Mesothelial cell of epicardium (in vitro differentiated cells): ENCODE measurements at places on chromosomes 1 and 21.
A peak's percentile ranks its signal among the peaks of the same experiment; 100 is the strongest.

- DNase-seq, result no peak
Measured at GRCh38 chr1:94550800-94551241, 9.3 kb upstream of the F3 start.

DNA sequence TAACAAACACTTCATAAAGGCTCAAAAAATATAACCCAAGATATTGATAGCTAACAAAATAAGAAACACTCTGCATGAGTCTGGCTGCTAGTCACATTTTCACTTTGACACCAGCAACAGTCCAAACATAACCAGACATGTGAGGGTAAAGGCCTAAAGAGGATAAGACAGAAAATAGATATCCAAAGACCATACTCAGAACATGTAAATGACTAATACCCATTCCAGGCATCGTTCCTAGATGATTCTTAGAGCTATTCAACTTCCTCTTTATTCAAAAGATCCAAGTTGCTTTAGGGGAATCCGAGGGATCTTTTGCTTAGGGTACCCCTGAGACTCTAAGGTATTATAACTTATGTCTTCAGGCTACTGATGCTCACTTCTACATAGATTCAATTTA, 5.1 kb downstream of the COL24A1 start:
- DNase-seq, result no peak

DNA sequence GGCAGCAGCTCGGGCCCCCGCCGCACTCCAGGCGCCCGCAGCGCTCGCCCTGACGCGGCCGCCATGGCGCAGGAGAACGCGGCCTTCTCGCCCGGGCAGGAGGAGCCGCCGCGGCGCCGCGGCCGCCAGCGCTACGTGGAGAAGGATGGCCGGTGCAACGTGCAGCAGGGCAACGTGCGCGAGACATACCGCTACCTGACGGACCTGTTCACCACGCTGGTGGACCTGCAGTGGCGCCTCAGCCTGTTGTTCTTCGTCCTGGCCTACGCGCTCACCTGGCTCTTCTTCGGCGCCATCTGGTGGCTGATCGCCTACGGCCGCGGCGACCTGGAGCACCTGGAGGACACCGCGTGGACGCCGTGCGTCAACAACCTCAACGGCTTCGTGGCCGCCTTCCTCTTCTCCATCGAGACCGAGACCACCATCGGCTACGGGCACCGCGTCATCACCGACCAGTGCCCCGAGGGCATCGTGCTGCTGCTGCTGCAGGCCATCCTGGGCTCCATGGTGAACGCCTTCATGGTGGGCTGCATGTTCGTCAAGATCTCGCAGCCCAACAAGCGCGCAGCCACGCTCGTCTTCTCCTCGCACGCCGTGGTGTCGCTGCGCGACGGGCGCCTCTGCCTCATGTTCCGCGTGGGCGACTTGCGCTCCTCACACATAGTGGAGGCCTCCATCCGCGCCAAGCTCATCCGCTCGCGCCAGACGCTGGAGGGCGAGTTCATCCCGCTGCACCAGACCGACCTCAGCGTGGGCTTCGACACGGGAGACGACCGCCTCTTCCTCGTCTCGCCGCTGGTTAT, 2.8 kb downstream of the KCNJ9 start:
- DNase-seq, result peak; percentile 78

DNA sequence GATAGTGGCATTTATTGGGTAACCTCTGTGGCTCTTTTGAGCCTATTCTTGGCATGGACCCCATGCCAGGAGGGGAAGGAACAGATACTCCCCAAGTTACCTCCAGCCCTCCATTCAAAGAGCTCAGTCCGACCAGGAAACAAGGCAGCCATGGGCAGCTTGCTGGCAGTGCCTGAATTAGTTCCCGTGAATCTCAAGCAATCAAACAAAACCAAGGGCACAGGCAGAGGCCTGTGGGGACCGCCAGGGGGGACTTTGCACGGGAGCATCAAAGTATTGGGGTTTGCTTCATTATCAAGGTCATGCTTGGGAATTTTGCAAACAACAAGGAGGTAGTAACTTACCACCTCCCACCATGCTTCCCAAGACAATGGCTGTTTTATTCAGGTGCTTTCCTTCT, 81.2 kb upstream of the IFFO2 start:
- no peak for DNase-seq

DNA sequence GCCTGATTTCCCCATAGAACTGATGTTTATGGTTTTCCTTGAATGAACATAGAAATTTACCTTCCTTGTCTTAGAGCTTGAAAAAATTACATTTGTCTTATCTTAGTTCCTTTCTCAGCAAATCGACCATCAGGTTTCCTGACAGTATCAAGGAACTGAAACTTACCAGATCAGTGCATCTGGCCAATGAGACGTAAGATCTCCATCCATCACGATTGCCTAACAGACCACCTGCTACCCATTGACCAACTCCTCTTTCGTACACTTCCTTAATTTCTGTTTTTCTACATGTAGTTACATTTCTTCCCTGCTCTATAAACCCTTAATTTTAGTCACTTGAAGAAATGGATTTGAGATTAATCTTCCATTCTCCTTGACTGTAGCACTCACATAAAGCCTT, 57.4 kb upstream of the TMPRSS15 start:
- DNase-seq, result no peak

GRCh38 chr1:192776206-192776605, 32.6 kb upstream of the RGS2 start:
- no peak for DNase-seq

DNA sequence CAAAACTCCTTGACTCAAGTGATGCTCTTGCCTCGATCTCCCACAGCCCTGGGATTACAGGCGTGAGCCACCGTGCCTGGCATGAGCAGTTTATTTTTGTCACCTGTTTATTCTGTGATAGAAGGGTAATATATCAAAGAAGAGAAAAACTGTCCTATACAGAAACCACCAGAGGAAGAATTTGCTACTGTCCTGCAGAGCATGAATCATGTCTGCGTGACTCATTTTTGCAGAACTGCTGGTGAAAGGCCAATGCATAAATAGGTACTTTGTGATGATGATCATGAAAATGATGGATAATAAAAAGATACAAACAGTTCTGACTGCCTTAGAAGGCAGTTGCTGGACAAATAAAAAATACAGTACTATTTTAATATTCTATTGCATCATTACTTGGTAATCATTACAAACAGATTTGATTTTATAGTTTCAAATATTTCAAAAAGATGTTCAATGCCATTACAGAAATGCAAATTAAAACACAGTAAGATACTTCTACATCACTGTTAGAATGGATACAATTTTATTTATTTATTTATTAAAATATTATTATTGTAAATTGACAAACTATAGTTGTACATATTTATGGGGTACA, 26.5 kb downstream of the RIPPLY3 start:
- no peak for DNase-seq

DNA sequence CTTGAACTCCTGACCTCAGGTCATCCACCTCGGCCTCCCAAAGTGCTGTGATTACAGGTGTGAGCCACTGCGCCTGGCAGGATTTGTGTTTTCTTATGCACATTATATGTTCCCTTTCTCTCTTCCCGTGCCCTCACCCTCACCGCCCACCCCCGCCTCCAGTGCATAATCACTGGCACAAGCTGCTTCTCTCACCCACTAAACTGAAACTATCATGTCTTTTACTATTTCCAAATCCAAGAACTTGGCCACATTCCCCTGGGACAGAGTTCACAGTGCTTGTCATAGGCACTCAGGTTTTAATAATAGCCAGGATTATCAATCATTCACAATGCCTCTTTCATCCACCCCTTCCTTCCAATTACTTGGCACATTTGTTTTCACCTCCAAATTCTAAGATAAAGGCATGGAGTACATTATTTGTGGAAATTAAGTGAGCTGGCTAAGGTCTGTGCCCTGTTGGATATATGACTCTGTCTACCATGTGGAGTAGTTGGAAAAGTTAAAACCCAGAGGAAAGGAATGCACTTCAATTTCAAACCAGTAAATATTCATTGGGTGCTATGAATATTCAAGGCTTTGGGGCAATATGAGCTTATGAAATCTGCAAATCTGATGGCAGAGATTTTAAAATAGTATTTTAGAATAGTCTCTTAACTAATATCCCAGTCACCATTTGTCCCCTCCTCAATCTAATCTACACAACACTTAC, 17.6 kb upstream of the MAPKAPK2 start:
- no peak for DNase-seq

DNA sequence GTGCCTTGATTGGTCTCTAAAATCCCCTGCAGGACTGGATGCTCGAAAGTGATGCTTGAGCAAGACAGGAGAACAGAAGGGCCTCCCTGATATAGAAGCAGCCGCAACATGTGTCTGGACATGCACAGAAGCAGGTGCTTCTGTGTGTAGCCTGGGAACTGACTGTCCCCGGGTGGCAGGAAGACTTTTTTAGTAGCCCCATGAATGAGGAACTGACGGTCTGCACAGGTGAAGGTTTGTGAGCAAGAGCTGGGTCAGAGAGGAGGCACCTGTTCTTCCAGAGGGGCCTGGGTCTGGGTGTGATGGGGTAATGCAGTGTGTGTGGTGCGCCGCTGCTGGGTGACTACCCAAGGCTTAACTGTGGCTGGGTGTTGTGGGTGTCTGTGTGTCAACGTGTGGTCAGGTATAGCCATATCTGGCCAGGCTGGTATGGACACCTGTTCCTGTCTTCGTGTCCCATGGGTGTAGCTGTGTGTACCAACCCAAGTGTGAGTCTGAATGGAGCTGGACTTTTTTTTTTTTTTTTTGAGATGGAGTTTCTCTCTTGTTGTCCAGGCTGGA, 39.1 kb upstream of the FOXO6 start:
- DNase-seq, result no peak

DNA sequence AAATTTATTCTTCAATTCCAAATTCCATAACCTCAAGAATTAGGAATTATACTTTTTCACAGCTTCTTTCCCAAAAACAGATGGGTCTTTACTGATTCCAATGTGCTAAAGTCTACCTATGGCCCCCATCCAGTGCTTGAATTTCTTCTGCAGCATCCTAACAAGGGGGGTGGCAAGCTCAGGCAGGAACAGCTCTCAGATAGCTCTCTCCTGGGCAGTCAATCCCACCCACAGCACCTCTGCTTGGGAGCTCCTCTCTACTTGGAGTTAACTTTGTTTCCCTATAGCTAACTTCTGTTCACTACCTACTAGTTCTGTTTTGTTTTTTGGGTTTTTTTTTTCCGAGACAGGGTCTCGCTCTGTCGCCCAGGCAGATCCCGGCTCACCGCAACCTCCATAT, 12.1 kb downstream of the RBBP5 start:
- DNase-seq, result no peak
